ENCODE measurements at places on chromosomes 3 and 15. TPM values are rescaled to one million over a fixed set of nuclear protein-coding genes. Genes with fewer than 3 reads are reported as not detected.

The TM2D3 gene
- total RNA-seq, result 76.1 TPM

The PLSCR4 gene
- total RNA-seq, result not detected

The ZIC4 gene
- total RNA-seq, result not detected

The SMCO1 gene
- total RNA-seq, result not detected

The SERPINI1 gene
- 0.25 TPM for total RNA-seq

The SIDT1 gene
- 32.1 TPM for total RNA-seq

The P2RY1 gene
- total RNA-seq, result 0.06 TPM

The SENP7 gene
- 29.1 TPM for total RNA-seq

The SPINK8 gene
- not detected for total RNA-seq

All from CD8-positive, alpha-beta T cell (primary cell).